ENCODE measurements at places on chromosomes 6 and 20.

DNA sequence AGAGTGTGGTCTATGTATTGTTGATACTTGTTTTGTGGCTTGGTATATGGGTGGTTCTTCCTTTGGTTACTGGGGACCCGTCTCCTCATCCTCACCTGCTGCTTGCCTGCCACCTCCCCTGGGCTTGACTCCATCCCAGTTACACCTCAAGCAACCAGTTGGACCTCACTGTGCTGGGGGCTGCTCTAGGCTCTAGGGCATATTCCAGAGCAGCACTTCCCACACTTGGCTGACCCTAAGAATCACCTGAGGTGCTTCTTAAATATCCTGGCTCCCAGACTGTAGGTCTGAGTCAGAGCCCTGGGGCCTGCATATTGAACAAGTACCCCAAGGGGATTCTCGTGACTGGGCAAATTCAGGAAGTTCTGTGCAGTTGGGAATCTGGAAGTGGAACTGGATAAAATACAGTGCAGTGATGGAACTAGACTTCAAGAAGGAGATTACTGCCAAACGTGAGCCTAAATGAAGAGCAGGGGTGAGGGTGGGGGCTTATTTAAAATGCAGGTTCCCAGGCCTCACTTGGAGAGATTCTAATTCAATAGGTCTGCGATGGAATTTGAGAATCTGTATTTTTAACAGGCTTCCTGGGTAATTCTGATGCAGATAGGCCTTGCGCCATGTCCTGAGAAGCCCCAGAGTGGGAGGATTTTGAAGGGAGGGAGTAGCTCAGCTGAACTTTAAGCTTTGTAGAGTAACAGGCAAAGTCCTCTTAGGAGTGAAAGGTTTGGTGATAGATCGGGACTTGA, 7.6 kb downstream of the SPATS1 start:
- no peak for DNase-seq

GRCh38 chr6:15256538-15257271, 10.8 kb downstream of the JARID2 start:
- DNase-seq = no peak

DNA sequence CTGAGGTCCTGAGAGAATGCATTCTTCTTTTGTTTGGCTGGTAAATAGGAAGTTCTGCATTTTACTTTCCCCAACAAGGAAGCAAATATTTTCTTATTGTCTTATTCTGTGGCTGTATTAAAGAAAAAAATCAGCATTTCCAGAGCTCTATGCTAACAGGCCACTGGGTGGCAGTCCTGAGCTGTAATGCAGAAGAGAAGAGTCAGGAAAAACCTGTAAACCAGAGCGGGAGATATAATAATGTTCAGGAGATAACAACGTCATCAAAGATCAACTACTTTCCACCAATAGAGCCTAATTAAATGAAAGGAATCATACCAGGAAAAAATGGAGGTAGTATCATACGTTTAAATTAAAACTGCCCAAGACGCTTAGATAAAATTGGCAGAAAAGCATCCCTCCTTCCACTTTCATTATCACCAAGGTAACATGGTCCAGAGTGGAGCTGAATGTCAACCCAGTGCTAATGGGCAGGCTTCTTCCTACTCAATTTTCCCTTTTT, 55.6 kb upstream of the CARMIL1 start:
- peak; percentile 4 for DNase-seq

GRCh38 chr6:152232501-152233151, 404.5 kb downstream of the SYNE1 start:
- DNase-seq = peak; percentile 4

- DNase-seq = no peak
Measured at GRCh38 chr20:37417617-37418467, 71.9 kb downstream of the SRC start.

DNA sequence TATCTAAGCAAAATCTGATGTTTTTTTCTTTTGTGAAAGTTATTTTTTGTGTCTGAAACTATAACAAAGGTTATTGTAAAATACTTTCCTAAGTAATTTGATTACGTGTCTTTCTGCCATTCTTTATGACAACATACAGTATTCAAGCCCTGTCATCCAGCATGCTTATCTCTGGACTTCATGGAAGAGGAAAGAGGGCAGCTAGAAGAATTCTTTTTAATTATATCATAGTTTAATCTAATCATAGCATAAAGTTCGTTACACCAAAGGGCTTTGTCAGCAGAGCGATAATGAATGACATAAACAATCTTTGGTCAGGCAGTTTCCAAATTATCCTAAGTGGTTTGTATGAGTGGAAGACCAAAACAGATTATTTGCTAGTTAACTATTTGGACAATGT, 3.5 kb downstream of the ENPP3 start:
- DNase-seq = no peak

DNA sequence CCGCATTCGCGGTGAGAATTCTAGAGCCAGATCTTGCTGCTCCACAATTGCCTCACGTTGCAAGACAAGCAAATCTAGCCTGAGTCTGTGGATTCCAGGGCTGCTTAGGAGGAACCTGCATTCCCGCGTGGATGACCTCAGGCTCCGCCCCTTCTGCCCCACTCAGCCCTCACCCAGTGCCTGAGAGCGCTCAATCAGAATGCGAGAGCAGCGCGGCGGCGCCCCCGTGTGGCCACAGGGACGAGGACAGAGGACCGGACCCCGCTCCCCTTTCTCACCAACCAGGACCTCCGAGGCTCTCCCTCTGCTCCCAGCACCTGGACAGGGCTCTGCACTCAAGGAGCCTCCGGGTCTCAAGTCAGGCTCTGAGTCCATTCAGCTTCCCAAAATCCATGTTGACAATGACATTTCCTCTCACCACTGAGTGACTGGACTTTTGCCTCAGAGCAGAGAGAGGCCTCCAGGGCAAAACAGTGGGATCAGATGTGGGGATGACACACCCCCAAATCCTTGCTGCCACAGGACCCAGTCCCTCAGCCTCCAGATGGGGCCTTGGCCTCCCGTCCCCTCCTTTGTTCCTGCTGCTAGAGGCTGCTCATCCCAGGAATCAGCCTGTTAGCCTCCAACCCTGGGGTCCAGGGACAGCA, 52.0 kb downstream of the RPP21 start:
- DNase-seq = peak; percentile 89

- no peak for DNase-seq
Measured at GRCh38 chr6:22964334-22964733, 395.0 kb downstream of the HDGFL1 start.

- DNase-seq = no peak
Measured at GRCh38 chr6:168376120-168376519, 56.5 kb upstream of the DACT2 start.

DNA sequence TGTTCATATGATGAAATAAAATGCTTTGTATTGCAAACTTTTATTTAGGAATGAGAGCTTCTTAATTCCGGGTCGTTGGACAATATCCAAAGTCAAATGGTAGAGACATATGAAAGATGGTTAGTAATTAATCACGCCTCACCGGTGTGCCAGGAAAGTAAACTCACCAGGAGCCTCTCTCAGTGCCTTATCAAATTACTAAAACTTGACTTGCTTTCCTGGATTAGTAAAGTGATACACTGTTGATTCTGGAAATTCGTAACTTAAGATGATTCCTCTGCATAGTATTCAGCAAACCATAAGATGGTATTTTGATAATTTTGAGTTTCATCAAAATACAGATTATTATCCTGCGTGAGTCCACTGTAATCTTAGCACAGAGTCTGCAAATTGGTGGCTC, 115.2 kb downstream of the PAX1 start:
- no peak for DNase-seq

DNA sequence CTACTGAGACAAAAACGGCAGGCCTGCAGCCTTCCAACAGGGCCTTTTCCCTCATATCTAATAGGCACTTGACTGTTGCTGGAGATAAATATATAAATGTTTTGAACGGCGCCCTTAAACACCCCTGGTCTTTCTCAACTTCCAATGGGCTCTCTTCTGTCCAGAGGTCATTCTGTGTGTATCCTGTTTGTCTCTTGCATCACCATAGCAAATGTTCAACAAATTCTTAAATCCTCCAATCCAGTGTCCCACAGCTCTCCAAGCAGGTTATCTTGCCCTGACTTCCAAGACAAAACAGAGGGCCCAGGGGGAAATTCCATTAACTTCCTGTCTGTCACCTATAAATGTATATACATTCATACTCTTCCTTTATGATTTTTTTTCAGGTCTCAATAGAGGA, 62.0 kb downstream of the OR2J2 start:
- DNase-seq = no peak

DNA sequence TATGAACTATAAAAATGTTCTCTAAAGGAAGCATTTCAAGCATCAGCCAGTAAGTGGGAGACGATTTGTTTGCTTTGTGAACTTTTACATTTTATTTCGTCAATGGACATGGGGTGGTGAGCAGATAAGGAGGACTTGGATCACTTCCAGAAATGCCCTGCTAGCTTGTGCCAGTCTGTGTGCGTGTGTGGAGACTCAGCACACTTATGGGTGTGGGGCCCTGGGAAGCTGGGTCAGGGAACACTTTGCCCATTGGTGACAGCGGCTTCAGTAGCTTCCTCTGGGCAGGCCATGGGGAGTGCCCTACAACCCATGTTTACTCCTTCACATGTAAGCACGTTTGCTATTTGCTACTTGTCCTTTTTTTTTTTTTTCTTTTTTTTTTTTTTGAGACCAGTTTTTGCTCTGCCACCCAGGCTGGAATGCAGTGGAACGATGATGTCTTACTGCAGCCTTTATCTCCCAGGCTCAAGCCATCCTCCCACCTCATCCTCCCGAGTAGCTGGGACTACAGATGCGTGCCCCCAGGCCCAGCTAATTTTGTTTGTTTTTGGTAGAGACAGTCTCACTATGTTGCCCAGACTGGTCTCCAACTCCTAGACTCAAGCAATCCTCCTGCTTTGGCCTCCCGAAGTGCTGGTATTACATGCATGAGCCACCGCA, 24.2 kb downstream of the PRDM1 start:
- no peak for DNase-seq

DNA sequence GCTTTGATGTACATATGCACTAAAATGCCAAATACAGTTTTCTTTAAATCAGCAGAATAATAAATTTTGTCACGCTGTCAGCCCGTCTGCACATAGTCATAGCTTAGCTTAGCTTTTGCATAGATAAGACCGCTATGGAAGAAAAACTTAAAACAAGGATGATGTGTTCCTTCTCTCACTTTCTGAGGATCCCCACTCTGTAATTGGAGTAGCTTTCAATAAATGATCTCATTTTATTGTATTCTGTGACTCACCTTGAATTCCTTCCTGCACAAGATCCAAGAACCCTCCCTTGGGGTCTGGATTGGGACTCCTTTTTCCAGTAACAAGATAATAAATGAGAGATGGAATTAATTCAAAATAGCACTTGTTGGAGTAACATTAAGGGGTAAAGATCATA, 186.2 kb downstream of the CDH26 start:
- no peak for DNase-seq

GRCh38 chr6:106790935-106791334, 161.6 kb downstream of the QRSL1 start:
- DNase-seq = no peak

DNA sequence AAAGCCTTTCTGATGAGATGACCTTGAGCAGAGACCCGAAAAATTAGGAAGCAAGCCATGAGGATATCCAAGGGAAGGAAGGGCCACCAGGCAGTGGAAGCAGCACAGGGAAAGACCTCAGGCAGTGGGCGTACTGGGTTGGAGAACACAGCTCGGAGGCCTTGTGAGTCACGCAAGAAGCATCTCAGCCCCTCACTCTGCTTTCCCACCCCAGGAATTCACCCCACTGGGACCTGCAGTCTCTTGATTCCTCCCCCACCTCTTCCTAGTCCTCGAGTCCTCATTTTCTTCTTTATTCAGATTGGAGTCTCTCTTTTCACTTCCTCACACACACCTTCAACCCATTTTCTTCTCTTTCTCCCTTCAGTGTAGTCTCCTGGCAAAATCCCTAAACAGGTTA, 27.0 kb downstream of the RPRD1B start:
- no peak for DNase-seq

GRCh38 chr6:165985281-165985805, 182.3 kb downstream of the TBXT start:
- DNase-seq = no peak

- DNase-seq = no peak
Measured at GRCh38 chr6:161353208-161353613, 79.3 kb upstream of the AGPAT4 start.

DNA sequence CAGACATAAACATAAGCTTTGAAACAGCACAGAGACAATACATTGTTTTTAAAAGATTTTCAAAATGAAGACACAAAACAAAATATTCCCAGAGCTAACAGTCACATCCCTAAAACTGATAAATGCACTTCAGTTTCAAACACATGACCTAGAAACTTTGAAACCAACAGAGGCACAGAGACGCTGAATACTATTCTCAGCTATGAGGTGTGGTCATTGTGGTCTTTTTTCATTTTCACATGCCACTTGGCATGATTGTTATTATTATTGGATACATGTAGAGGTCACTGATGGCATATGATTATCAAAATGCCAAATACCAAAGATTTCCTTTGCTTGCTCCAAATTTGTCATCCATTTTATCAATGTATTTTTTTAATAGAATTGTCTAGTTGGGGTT, 306.9 kb downstream of the QKI start:
- no peak for DNase-seq

GRCh38 chr6:3325210-3325609, 66.5 kb downstream of the PSMG4 start:
- DNase-seq = no peak

- no peak for DNase-seq
Measured at GRCh38 chr20:62242176-62242575, 3.9 kb downstream of the OSBPL2 start.

DNA sequence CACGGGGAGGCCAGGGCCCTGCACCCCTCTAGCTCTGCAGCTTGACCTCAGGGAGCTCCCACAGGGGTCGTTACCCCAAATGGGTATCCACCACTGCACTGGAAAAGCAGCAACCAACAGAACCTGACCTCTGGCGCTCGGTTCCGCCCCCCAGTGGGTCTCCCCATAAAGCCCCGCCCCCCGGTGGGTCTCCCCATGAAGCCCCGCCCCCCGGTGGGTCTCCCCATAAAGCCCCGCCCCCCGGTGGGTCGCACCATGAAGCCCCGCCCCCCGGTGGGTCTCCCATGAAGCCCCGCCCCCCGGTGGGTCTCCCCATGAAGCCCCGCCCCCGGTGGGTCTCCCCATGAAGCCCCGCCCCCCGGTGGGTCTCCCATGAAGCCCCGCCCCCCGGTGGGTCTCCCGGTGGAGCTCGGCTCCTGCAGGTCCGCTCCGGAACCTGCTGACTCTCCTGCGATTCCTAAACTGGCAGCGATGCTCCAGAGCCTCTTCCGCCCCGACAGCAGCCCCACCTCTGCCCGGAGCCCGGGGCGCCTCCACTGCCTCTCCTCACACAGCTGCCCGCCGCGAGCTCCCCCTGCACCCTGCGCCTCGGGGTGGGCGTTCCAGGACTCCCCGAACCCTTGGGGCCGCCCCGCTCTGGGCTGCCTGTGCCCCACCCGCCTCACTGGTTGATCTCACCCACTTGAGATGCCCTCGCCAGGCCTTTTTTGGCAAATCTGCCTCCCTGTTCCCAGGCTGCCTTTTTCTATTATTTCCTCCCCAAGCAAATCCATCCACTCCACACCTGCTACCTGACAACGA, 12.1 kb downstream of the SLC2A4RG start:
- DNase-seq = no peak

Data from activated naive CD4-positive, alpha-beta T cell (primary cell).